DND-41 (cell line): ENCODE measurements at places on chromosomes 12 and 14.

GRCh38 chr14:65517635-65518542, 105.4 kb downstream of the FUT8 start:
- no peak for DNase-seq
- no peaks in the 10 kb centered on the region for H3K4me1 ChIP-seq
- no peak overlapping the region for H3K4me3 ChIP-seq
- H3K27me3 ChIP-seq = no peaks in the 10 kb centered on the region
- no peaks in the 10 kb centered on the region for H3K36me3 ChIP-seq
- H3K27ac ChIP-seq = no peak overlapping the region

DNA sequence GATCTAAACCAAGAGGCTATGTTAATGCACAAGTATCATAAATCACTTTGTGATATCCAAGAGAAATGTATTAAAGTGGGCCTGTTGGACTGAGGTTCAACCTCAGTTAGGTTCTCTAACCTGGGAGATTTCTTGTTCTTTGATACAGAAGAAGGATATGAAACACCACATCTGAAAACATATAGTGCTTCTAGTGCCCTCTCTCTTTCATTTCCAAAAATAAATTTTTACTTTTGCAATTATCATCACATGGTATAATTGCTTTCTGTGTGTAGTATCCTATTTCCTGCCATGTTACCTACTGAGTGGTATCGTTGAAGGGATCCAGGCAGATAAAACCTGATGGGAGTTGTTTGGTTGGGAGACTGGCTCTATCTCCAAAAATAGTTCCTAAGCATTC, 264.9 kb downstream of the CCER1 start:
- H3K36me3 ChIP-seq = no peaks in the 10 kb centered on the region
- H3K27me3 ChIP-seq = no peaks in the 10 kb centered on the region
- H3K27ac ChIP-seq = no peak overlapping the region

DNA sequence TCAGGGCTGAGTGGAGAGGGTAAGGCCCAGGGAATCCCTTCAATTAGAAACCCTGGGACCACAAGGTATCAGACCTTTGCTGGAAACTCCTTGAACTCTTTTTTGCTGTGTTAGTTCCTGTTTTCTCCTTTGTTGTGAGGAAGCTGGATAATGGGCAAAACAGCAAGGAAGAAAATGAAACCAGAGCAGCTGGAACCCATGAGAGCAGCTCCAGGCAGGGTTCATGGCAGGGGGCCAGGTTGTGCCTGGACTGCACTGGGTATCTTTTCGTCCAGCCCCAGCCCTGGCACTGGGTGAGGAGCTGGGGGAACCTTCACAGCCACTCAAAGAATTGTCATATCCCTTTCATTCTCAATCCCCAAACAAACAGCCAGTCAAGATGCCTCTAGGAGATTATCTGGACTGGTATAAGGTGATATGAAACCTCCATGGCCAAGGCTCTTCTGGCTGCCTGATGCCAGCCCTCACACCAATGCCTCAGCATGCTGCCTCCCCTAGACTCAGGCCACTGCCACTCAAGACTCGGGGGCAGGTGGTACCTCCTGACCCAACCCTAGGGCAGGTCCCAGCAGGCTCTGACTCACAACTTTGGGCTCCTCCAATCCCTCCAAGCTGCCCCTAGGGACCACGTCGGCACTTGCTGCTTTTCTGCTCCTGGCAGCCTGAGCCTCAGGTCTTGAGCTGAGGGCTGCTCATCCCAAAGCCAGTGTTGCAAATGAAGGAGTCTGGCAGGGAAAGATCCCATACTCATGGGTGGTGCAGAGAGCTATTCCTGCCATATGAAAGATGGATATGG, 16.5 kb downstream of the FAM186B start:
- H3K4me3 ChIP-seq = no peak overlapping the region
- no peak overlapping the region for H3K27ac ChIP-seq
- no peak for DNase-seq
- H3K4me1 ChIP-seq = no peaks in the 10 kb centered on the region
- peaks cover 19% of the 10 kb centered on the region; the same call in 1 of the 2 replicates for H3K36me3 ChIP-seq

DNA sequence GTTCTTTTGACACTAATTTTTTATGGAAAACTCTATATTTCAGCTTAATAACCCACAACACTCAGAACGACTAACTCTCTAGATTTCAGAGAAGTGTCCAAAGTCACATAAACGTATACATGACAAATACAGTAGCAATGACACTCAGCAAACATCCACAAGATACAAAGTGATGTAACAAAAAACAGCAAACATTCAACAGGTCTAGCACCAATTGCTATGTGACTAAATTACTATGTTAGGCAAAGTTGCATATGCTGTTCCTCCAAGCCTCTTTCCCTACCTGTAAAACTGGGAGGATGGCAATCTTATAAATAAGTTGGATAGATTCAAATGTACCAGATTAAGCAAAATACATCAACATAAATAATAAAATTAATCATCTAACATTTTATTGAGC, 1.7 kb downstream of the RECQL start:
- H3K36me3 ChIP-seq = peaks cover 42% of the 10 kb centered on the region
- DNase-seq = no peak
- H3K4me1 ChIP-seq = peaks cover 44% of the 10 kb centered on the region
- H3K27ac ChIP-seq = no peak overlapping the region

GRCh38 chr12:114903083-114903691, 219.2 kb upstream of the TBX3 start:
- H3K36me3 ChIP-seq = no peaks in the 10 kb centered on the region
- H3K27me3 ChIP-seq = no peaks in the 10 kb centered on the region
- H3K4me3 ChIP-seq = no peak overlapping the region
- H3K27ac ChIP-seq = no peak overlapping the region

GRCh38 chr12:56257491-56258067, 605 bp downstream of the ANKRD52 start:
- H3K4me1 ChIP-seq = peaks cover 30% of the 10 kb centered on the region
- peak; percentile 39 for DNase-seq

- no peak for DNase-seq
- no peaks in the 10 kb centered on the region for H3K4me1 ChIP-seq
- H3K27me3 ChIP-seq = no peaks in the 10 kb centered on the region
- H3K27ac ChIP-seq = no peak overlapping the region
These were observed 13.1 kb downstream of the KRT5 start for GRCh38 chr12:52506858-52507715.

DNA sequence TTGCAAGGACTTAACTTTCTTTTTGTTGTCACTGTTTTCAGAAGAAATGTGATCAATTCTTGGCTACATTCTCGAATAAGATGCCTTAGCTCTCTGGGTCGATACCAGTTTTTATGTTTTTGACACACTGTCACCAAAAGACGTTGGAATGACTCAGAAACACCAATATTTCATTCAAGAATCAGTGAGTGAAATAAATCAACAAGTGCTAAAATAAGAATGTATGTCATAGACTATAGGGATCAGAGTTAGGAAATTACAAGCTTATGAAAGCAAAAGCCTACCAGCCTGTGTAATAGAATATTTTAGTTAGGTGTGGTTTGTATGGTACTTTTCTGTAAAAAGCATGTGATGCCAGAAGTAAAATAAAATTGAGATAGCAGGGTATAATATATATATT, 17.8 kb downstream of the PPHLN1 start:
- no peak overlapping the region for H3K27ac ChIP-seq
- no peaks in the 10 kb centered on the region for H3K27me3 ChIP-seq
- DNase-seq = no peak
- peaks cover 17% of the 10 kb centered on the region; the same call in 1 of the 2 replicates for H3K36me3 ChIP-seq
- no peaks in the 10 kb centered on the region for H3K4me1 ChIP-seq

DNA sequence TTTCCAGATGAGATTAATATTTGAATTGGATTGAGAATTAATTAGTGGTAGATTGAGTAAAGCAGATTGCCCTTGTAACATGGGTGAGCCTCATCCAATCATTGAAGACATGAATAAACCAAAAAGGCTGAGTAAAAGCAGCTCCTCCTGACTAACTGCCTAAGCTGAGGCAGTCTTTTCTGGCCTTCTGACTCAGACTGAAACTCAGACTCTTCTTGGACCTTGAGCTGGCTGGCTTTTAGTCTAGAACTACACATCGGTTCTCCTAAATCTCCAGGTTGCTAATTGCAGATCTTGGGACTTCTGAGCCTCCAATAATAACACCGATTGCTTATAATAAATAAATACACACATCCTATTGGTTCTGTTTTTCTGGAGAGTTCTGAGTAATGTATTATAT, 24.0 kb downstream of the FKBP11 start:
- H3K36me3 ChIP-seq = no peaks in the 10 kb centered on the region
- no peak overlapping the region for H3K4me3 ChIP-seq
- H3K27me3 ChIP-seq = peaks cover 8% of the 10 kb centered on the region

DNA sequence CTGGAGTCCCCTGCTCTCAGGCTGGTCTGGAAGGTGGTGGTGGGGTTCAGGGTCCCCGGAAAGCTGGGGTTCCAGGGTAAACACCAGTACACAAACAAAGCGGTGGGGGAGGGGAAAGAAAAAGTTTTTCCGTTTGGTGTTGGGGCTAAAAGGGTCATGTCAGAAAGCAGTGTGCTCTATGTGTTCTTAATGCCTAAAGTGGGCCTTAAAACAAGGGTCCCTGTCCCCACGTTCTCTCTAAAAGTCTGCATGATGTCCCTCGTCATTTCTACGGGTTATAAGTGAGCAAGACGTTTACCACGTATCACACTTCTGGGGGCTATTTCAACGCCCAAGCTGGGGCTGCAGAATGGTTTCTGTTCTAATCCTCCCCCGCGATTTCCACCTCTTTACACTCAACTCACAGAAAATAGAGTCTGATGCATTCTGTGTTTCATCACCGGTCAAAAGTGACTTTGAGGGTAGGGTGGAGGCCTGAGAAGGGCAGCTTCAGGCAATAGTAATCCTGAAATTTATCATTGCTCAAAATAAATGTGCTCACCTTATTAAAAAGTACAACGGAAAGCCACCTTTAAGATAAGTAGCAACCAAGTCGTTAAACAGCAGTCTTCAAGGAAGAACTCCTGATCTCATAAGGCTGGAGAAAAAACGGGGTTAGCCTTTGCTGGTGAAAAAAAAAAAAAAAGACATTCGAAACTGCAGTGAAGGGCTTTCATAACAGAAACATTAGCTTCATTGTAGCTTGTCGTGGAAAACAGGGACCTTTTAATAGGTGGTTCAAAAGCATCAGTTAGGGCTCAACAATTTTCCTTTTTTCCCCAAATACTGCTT, 63.9 kb upstream of the PTGR2 start:
- H3K36me3 ChIP-seq = no peaks in the 10 kb centered on the region
- no peaks in the 10 kb centered on the region for H3K27me3 ChIP-seq
- H3K4me1 ChIP-seq = peaks cover 40% of the 10 kb centered on the region
- DNase-seq = peak; percentile 37

DNA sequence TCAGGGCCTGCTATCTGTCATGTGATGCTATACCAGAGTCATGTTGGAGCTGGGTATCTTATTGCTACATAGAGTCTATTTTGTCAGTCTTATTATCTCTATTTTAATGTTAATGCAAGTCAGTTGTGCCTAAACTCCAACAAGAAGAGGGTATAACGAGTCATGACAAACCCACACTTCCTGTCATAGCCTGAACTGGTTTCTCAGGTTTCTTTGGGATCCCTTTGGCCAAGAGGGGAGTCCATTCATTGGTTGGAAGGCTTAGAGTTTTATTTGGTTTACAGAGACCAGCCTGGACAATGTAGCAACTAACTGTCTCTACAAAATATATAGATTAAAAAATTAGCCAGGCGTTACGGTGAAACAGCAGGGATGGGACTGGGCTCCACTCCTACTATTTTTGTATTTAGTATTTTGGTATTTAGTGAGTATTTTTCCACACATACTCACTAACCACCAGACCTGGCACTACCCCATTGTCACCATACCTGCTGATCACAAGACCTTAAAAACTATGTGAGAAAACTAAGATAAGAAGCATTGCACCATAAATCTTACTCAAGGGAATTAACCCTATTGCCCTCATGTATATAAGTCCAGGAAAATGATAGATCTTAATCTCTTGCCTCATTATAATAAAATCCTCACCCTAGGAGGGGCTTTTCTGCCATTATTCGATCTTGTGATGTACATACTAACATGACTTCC, 387.5 kb downstream of the IPO8 start:
- DNase-seq = no peak
- no peak overlapping the region for H3K4me3 ChIP-seq
- H3K27ac ChIP-seq = no peak overlapping the region
- H3K27me3 ChIP-seq = no peaks in the 10 kb centered on the region

GRCh38 chr12:120726510-120726793, 826 bp downstream of the ACADS start:
- H3K36me3 ChIP-seq = peaks cover 43% of the 10 kb centered on the region
- H3K4me1 ChIP-seq = peaks cover 24% of the 10 kb centered on the region
- no peaks in the 10 kb centered on the region for H3K27me3 ChIP-seq
- H3K4me3 ChIP-seq = peak overlapping the region; percentile 78
- DNase-seq = no peak

GRCh38 chr12:13288501-13288900, 92.0 kb downstream of the EMP1 start:
- DNase-seq = no peak
- no peaks in the 10 kb centered on the region for H3K36me3 ChIP-seq
- no peak overlapping the region for H3K4me3 ChIP-seq
- no peaks in the 10 kb centered on the region for H3K27me3 ChIP-seq
- no peak overlapping the region for H3K27ac ChIP-seq

- no peak for DNase-seq
- H3K27me3 ChIP-seq = peaks cover 7% of the 10 kb centered on the region
- H3K27ac ChIP-seq = no peak overlapping the region
- H3K4me1 ChIP-seq = no peaks in the 10 kb centered on the region
- no peak overlapping the region for H3K4me3 ChIP-seq
These were observed 366.2 kb upstream of the KITLG start for GRCh38 chr12:88946372-88946997.

DNA sequence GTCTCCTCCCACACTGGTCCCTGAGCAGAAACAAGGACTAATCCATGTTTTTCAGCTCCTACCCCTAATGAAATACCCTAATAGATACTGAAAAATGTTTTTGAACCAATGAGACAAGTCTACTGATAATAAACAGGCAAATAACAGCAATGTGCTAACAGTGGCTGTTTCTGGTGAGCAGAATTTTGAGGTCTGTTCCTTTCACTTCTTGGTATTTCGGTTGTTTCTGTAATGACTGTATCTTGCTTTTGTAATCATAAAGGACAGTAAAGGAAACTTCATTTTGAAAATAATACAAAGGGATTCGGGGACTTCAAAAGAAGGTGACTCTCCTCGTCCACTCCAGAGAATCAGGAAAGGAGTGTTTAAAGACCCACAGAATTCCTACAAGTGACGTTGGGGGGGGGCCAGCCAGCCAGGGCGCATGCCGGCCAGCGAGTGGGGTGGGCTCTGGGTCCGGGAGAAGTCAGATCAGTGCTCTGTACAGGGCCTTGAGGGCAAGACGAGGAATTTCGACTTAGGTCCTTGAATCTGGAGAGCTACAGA, 1.1 kb upstream of the CD9 start:
- no peak overlapping the region for H3K27ac ChIP-seq
- H3K36me3 ChIP-seq = no peaks in the 10 kb centered on the region
- peaks cover 35% of the 10 kb centered on the region for H3K27me3 ChIP-seq
- no peak overlapping the region for H3K4me3 ChIP-seq

DNA sequence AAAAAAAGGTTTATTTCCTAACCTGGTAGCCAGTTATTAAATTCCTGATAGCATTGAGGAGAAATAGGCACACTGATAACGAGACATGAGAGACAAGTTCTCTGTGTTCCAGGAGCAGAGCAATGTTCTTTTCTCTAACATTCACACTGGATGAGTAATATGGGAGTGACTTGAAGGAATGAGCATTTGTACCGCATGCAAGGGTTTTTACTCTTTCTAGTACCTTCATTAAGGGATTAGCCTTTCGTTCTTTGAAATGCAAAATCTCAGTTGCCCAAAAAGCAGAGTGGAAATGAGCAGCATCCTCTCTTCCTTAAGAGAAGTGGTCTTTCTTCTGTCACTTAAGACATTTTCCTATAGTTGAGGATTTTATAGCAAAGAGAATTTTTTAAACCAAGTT, 54.7 kb downstream of the FGD4 start:
- no peak for DNase-seq
- H3K36me3 ChIP-seq = no peaks in the 10 kb centered on the region
- no peaks in the 10 kb centered on the region for H3K4me1 ChIP-seq
- H3K4me3 ChIP-seq = no peak overlapping the region
- no peaks in the 10 kb centered on the region for H3K27me3 ChIP-seq
